Activated T-helper 2 cell treated with anti-CD3 and anti-CD28 coated beads, Interferon-gamma antibody, Interleukin-2, Interleukin-4, amounts not matched to agents 10 μg/mL and 5 μg/mL and 100 μg/mL, durations not matched to agents 14 hours and 24 hours and 36 hours (primary cell): ENCODE measurements at places on chromosomes 12 and 14.

DNA sequence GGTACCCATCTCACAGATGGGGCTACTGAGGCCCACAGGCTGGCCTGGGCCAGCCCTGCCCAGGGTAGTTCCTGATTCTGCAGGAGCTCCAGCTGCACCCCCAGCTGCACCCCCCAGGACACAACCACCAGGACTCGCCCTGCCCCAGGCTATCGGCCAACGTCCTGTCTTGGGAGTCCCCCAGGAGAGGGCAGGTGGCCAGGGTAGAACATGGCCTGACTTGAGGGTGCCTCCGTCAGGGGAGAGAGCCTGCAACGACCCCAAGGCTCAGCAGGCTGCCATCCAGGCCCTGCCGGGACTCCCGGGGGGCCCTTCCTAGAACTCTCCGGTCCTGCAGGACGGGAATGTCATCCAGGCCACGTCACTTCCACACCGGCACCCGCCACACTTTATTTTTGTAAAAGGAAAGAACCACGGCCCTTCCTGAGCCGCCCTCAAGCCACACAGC is 15.8 kb downstream of the JAG2 start:
- DNase-seq: no peak

DNA sequence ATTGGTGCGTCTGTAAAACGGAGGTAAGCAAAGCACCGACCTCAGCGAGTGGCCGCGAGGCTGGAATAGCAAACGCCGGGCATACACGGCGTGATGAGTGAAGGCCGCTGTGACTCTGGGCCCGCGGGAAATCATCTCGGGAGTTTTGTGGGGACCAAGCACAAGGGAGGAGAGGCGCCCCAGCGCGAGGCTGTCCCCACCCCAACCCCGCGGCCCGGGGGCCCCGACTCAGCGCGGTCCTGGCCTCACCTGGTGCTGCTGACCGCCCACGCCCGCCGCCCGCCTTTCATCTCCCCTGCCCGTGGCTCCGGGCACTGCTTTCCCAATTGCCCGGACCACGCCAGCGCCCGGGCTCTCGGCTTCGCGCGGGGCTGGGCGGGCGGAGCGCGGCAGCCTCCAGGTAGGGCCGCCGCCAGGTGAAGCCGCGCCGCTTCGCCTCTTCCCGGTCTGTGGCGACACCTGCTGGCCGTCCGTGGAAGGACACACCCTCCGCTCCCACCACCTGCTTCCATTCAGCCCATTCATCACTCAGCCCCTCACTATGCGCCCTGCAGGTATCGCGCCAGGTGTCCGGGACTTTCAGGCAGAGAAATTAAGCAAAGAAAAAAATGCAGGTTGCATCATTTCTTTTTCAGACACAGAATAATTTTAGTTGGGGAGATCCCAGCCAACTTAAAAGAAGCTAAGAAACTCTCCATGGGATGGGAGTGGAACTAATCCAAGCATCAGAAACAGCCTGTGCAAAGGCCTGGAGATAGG is 360.4 kb downstream of the MED13L start:
- DNase-seq: peak; percentile 58

DNA sequence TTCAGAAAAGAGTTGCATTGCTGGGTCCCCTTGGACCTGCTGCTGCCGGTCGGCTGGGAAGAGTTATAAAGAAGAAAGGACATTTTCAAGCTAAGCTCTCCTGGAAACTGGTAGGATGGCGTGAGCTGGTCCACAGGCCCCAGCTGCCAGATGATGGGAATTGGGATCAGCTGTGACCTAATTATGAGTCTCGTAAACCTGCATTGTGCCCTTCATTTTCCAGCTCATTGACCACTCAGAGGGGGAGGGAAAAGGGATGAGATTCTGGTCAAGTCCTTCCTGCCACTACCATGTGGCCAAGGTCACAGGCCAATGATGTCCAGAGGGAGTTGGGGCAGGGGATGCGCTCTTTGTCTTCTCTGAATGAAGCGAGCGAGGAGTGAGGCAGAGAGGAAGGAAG is 320.9 kb downstream of the NRXN3 start:
- no peak for DNase-seq

DNA sequence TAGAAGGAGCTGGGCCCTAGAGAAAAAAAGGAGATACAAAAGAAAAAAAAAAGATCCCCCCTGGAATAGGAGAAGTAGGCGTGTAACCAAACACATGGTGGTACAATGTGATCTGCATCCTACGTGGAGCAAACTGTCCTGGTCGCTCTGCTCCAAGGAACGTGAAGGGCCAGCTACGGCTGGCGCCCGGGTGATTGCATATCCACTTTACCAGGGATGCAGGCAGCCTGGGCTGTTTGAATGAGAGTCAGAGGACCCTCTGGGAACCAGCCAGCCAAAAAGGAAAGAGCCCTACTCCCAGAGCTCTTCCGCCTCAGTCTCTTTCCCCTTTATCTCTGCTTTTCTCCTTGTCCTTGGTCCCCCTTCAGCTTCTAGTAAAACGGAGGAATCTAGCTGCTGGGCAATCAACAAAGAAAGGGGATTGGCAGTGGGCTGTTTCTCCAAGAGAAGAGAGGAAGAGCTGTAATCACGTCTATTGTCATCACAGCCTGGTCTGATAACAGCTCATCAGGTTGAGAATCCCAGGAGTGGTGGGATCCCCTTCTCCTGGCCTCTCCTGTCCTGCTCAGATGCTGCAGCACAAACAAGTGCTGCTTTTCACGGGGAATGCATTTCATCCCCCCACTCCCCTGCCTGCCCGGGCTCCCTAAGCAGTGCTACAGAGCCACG is 156.0 kb downstream of the ADCK1 start:
- no peak for DNase-seq

DNA sequence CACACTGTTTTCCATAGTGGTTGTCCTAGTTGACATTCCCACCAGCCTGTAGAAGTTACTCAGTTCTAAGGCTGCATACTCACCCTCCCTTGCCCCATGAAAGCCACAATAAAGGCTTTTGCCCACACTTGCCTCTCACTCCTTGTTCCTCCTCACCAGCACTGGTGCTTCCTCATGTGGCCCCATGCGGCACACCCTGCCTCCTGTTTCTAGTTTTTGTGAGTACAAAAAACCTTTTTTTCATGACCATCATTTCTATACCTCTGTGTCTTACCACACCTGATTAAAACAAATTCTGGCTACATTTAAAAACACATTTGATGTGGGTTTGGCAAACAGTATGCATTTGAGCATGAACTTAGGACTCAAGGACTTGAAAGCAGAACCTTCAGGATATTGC is 40.7 kb upstream of the RIN3 start:
- no peak for DNase-seq

DNA sequence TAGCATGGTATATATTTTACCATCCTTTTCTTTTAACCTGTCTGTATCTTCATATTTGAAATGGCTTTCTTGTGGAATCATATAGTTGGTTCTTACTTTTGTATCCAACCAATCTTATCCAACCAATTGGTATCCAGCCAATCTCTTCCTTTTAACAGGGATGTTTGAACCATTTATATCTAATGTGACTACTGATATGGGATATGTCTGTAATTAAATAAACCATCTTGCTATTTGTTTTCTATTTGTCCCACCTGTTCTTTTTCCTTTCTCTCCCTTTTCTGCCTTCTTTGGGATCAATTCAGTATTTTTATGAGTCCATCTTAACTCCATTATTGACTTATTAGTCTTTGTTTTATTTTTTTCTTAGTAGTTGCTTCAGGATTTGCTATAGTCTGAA is 30.8 kb upstream of the SNX6 start:
- no peak for DNase-seq

DNA sequence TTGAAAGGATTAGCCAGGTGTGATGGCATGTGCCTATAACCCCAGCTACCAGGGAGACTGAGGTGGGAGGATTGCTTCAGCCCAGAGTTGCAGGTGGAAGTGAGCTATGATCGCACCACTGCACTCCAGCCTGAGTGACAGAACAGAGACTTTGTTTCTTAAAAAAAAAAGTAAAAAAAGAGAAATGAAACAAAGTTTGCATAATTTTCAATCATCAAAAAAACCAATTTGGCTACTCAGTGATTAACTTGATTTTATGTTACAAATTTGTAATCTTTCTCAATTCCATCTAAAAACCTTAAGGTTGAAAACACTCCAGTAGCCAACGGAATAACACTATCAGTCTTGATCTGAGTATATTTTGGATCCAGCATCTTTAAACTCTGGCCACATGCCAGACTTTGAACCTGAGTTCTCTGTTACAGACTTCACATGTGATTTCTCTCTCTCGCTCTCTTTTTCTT is 12.6 kb upstream of the DENND5B start:
- DNase-seq: no peak

DNA sequence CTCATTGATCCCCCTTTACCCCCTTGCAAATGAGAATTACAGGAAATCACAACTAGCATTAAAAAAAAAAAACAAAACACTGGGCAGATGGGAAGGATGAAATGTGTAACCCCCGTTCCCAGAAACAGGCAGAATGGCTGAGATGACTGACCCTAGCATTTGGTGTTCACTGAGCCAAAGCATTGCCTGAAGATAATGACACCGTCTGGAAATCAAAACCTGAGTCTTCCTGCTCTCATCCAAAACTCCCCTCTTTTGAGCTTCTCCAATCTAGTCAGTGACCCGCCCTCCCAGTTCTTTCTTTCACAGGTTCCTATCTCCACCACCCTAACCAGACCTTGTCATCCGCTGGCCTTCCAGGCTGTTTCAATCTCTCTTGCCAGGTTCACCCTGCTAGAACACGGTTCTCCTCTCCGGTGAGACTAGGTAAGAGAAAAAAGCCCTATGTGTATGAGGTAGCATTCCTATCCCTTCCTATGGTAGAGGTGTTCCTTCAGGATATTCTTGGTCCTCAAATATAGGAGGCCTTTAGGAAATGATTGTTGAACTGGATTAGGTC is 21.3 kb downstream of the SUSD6 start:
- no peak for DNase-seq
